ENCODE measurements at places on chromosomes 5 and 9.
A peak's percentile ranks its signal among the peaks of the same experiment; 100 is the strongest.

DNA sequence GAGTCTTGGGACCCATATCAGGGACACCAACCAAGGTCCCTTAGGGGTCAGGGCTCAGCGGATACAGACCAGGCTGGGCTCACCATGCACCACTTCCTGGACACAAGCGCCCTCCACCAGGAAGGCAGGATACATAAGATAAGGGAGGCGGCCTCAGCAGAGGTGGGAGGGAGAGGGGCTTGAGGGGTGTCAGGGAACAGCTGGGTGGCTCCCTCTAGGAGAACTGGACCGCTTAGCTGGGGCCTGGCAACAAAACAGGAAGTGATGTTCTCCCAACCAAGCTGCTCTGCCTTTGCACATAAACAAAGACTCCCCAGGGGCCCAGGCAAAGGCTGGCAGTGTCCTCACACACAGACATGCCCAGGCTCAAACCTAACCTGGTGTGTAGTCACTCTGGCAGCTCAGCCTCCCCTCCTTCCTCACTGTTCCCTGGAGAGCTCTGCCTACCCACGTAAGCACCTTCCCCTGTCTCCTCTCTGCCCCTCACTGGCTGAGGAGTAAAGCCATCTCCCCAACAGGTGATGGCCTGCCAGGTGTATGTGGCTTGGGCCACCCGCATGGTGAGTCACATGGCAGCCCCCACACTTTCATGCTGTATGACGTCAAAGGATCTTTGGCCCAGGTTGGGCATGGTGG is 5.8 kb upstream of the BICD2 start:
- no peak for DNase-seq

DNA sequence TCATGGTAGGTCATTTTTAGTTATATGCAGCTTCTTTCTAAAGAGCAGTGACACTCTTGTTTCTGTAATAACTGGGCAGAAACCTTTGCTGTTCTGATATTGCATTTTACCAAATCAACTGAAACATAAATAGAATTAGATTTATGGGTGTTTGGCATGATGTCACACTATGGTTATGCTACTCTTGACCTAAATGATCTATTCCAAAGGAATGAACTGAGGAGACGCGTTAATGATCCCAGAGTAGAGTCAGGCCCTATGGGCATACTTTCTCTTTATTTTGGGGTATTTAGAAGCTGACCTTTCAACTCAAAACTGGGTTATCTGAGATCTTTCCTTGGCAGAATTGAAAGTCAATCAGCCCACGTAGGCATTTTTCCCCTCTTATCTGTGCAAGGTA is 146.8 kb upstream of the ADAMTSL1 start:
- DNase-seq, result no peak

DNA sequence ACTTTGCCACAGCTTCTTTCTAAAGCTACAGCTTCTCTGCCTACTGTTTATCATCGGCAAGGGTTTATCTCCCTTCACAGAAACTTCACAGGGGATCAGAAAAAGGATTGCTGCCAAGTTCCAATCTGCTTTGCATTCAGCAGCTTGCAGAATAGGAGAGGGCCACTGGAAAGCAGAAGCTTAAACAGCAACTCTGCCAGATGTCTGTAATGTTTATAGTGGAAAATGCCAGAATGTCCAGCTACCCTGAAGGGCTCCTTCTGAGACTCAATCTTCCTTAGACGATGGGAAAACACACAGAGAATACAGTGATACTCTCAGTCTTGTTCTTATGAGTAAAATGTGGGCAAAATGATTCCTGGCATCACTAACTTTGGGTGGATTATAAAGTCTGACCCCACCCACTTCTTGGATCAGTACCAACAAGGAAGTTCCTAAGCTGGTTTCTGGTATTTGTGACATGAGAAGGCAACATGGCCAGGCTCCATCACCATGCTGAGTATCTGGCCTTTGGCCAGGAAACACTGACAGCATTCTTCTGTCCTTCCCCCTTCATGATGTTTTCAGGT is 19.0 kb downstream of the STOM start:
- peak; percentile 61 for DNase-seq

DNA sequence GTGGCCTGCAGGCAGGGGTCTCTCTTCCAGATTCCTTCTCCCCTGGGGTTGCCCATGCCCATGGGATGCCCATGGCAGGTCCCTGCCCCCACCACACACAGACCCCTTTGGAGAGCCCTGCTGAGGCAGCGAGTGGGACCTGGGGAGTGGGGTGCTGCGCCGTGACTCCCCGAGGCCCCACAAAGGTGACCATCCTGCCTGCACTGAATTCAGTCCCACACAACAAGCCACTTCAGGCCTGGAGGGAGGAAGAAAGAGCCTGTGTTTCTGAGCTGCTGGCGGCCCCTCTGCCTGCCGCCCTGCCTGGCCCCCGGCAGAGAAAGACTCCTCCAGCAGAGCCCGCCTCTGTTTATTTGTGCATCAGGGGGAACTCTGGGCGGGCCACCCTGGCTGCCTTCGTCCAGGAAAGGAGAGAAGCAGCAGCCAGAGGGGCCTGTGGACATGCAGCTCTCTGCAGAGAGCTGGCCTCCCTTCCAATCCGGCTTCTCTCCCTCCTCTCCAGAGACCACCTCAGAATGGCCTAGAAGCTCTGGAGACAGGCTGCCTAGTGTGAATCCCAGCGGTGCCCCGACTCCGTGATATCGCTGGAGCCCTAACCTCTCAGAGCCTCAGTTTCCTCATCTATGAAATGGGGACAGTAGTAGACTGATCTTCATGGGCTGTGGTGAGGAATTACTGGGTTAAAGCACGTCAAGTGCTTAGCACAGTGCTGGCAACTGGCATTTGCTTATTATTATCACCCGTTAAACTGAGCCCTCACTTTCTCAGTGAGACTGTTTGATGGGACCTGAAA is 72.9 kb downstream of the COL27A1 start:
- DNase-seq, result no peak

GRCh38 chr5:137142764-137143605 is 356.1 kb downstream of the SPOCK1 start:
- no peak for DNase-seq

Measured in D341Med (cell line).